ENCODE measurements at places on chromosomes 6 and 20.

DNA sequence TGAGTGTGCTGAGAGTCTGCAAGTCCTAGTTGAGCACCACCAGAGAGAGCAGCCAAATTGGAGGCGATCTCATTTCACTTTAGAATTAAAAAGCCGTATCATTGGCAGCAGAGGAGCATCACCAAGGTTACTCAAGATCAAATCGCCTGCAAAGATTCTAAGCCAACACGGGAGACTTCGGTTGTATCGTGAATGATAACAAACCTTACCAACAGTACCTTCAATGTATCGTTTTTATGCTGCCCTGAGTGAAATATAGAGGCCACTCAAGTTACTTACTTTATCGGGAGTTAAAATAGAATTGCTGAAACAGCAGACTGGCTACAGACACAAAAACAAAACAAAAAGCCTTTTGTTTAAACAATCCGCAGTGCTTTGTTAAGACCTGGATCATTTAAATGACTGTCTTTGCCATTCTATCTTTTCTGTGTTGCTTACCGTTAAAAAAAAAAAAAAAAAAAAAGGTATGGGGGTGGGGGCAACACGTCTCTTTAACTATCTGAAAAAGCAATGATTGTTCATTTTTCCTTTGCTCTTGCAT is 14.2 kb downstream of the NHSL1 start:
- DNase-seq: no peak

DNA sequence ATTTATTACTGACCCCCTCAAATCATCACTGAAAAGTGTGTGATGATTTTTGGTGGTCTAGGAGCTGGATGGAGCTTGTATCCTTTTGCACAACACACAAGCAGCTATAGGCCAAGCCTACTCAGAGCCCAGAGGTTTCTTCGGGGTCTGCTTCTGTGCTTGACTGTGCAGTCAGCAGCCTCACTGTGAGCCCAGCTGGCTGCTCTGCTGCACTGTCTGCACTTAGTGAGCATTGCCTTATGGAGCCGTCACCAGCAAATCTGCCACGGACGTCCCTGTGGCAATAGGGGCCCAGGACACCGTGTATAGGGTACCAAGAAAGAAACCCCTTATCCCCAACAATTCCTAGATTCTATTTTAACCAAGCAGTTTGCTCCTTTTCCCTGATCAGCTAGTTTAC is 38.6 kb upstream of the GMPR start:
- DNase-seq: peak; percentile 59

DNA sequence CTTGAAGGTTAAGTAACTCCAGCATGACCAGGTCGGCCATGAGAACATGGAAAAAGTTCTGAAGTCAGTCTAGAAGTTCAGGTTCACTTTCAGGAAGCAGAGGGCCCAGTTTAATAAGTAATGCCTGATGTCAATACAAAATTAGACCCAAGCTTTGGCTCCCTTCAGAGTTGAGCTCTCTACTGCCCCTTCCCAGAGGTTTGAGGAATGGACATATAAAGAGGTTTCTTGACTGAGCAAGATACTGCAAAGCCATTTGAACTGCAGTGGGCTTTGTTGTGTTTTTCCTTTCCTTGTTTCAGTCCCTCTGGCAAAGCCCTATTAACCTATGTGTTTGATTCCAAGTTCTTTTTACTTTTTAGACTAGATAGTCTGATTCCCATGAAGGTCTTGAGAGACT is 97.8 kb upstream of the PREP start:
- no peak for DNase-seq

- no peak for DNase-seq
These were observed 33.8 kb upstream of the PMEPA1 start for GRCh38 chr20:57743450-57744095.

GRCh38 chr6:127446356-127446755 is 12.8 kb downstream of the KIAA0408 start:
- no peak for DNase-seq

Measured in skin of body (tissue), 3 donors.